Stimulated activated CD4-positive, alpha-beta T cell treated with anti-CD3 and anti-CD28 coated beads, Interleukin-4, amount 100 ng/mL, for 24 hours (primary cell): ENCODE measurements at places on chromosomes 3 and 15.

DNA sequence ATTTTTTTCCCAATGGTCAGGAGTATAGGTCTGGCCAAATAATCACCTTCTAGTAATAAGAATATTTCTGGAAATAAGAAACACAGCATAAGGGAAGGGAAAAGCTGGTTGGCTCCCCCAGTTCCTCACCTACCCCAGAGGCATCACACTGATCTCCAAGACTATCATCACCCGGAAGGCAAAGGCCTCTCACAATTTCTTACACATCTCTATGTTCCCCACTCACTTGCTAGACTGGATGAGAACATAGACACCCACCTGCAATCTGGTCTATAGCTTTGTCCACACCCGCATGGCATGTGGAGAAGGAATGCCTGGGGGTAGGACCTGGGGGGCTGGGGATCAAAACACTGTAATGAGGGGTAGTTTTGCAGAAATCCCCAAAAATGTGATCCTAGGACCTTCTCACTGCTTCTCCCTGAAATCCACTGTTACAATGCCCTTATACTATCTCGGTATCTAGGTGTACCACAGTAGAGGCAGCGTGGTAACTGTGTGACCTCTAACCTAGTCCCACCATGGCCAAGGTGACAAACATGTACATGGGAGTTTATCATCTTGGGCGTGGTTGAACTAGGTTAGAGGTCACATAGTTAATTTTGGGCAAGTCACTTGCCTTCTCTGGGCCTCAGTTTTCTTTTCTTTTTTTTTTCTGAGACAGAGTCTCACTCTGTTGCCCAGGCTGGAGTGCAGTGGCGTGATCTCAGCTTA, 29.5 kb upstream of the NRROS start:
- no peak for DNase-seq

DNA sequence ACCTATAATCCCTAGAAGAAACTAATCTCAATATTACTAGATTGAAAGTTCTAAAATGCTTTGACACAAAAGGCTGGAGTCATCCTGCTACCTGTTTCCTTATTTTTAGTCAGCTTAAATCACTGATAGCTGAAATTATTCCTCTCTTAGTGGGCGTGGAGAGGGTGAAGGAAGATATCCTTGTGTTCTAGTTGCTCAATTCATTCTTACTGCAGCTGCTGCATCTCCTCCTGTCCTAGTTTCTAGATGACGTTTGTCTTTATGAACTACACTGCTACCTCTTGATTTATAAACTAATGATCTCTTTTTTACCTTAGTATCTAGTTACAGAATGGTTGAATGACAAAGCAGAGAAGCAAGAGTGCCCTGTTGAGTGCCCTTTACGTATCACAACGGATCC, 50.7 kb downstream of the SETD5 start:
- DNase-seq, result no peak

- DNase-seq, result no peak
These were observed 8.6 kb downstream of the CHD2 start for GRCh38 chr15:92908713-92909057.

GRCh38 chr3:151933234-151933853, 59.9 kb downstream of the SUCNR1 start:
- DNase-seq, result no peak

DNA sequence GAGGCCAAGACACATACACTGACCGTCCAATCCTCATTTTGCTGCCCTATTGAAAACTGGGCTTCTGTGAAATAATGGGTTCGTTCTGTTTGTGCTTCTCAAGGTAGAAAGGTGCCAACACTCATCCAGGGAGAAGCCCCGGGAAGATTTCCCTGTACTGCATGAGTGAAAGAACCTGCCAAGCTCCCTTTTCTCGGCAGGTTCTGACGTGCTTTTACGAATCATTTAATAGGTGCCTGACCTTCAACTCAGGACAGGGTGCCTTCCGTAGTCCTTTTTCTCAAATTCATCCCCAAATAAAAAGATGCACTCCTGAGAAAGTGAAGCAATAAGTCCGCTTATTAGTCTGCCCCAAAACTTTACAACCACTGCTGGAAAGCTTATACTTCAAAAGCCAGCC, 64.2 kb downstream of the B3GNT5 start:
- DNase-seq, result no peak

DNA sequence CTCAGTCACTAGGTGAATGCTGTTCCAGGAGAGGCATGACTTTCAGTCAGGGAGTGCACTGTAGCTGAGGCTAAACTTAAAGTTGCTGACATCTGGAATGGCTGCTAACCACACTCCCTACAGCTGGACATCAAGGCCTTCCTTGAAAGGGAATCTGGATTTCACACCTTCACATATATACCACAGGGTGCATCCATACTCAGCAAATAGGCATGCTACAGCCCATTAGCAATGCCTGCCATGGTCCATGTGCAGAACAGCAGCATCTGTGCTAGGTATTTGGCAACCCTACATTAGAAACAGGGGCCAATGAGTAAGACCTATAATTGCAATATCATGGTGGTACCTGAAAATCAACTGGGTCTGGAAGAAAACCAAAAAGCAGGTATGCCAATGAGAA, 74.8 kb downstream of the SNTN start:
- no peak for DNase-seq

DNA sequence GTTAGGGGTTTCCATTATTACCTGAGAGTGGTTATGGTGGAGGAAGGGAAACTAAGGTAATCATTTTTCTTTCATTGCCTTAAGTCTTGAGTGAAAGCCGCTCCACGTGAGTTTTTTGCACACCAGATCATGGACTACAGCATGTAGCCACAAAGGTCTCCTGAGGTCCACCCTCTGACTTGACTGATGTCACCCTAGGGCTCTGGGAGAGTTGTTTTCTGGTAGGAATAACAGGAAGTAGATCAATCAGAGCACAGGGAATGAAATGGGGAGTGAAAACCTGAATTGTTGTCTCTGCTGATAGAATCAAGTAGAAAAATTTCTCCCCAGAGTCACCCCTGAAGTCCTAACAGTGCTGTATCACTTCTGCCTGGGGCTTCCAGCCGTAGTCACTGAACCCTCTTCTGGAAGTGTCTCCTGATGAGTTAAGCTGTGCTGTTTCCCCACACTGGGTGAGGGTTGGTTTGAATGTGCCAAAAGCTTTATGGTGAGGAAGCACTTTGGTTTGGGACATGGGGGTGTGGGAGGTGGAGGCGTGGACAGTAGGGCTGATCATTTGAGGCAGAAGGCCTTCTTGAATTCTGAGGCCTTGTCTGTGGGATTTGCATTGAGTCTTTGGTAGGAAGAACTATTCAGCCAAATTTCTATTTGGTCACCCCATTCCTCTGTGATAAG, 64.3 kb downstream of the SLCO3A1 start:
- no peak for DNase-seq

GRCh38 chr3:140870351-140870750, 71.3 kb upstream of the SLC25A36 start:
- no peak for DNase-seq

DNA sequence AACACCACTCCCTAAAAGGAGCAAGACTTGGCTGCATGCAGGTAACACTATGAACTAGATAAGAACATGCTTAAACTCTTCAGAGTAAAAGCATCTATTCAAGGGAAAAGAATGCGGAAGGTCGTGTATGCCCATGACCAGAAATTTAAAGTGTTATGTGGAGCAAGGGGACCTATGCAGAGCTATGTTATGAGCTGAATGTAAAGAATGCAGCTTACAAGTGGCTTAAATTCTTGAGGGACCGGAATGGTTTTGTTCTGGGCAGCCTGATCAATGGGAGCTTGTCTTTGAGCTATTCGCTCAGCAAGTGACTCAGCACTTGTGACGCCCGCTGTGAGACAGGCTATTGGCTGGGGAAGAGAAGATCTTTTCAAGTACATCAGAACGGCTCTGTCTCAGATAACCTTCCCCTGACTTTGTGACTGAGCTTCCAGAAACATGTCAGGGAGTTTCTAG, 367.5 kb upstream of the THBS1 start:
- DNase-seq, result no peak

DNA sequence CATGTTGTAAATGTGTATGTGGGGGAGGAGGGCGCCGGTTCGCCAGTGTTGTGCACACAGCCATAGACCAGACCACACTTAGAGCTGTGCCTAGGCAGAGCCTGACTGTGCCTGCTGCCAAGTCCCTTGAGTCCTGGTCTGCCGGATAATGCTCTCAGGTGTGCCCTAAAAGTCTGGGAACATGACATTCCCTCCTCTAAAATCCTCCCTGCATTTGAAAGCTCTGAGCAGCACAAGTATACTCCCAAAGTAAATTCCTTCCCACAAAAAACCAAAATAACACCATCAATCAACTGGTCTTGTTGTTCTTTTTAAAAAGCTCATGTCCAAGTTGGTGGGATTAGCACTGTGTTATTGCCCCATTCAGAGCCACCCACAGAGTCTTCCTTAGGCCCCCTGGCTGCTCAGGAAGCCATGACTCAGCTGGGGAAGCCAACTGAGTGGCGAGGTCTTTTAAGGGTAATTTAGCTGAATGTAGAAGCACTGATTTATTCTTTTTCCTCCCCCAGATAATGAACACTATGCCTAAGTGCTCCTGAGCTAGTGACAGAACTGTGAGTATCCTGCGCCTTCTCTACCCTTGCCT, 147.8 kb upstream of the MCTP2 start:
- no peak for DNase-seq

GRCh38 chr3:29398787-29399186, 117.9 kb downstream of the RBMS3 start:
- DNase-seq, result no peak

DNA sequence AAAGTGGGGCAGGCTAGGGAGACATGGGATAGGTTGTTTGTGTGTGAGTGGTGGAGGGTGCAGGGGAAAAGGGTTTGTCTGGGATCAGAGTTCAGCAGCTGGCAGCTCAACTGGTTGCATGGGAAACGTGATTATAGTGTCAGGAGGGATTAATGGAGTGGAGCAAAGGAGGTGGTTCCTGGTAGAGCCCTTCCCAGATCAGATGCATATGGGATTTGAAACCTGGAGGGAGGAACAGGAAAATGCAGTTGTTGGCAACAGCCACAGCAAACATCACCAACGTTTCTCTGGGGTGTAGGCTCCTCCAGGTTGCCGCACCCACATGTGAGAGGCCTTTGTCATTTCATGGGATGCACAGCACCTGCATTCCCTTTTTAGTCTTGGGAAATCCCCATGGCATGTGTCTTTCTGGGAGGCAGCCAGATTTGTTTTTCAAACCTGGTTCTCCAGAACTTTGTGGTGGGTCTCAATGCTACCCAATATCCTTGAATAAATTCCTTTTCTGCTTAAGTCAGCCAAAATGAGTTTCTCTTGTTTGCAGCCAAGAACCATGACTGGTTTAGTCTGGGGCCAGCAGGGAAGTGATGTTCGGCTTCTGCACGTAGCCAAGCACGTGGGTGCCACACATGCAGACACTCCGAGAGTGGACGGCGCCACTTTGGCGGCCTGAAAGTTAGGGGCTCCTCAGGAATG, 61.3 kb downstream of the BDH1 start:
- no peak for DNase-seq

DNA sequence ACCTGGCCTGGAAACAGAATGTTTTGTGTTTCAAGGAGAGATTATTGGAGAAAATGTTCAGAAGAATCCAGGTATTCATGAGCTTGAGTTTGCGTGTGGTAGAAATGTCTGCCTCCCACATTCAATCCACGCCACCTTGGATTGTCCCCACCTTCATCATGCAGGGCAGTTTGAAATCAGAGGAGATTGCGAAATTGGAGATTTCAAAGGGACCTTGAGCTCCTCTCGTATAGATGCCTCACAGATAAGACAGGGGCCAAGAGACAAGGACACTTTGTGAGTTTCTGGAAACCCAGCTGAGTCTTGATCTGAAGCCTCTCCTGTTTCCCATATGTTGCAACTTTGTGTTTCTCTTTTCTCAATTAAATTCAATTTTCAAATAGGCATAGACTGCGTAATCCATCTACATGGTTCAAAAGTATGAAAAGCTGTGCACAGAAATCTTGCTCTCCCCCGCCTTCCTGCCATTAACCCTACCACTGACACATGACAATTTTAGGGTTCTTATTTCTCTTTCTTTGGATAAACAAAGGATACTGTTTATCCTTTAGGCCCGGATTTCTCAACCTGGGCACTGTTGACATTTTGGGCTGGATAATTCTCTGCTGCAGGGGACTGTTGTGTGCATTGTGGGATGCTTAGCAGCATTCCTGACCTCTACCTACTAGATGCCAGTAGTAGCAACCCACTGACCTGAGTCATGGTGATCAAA, 53.8 kb downstream of the CMTM8 start:
- DNase-seq, result no peak

DNA sequence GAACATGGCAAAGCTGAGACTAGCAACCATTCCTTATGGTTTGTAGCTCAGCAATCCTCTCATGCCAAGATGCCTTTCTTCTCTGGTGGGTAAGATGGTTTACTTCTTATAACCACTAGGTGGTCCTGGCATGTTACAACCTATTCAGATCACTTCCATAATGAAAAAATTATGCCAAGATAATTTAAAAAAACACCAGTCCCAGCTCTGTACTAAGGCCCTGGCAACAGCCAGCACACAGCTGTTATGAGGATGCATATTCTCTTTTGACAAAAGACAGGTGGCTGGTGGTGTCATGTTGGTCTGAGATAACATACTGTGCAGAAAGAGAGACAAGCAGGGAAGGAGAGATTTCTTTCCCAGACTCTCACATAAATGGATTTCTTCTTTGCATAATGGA, 65.7 kb upstream of the FRMD4B start:
- no peak for DNase-seq

- no peak for DNase-seq
These were observed 162.3 kb downstream of the PGPEP1L start for GRCh38 chr15:98845138-98845884.

- no peak for DNase-seq
These were observed 65.7 kb upstream of the IL12A start for GRCh38 chr3:159922861-159923312.

GRCh38 chr3:120274739-120275167, 10.3 kb downstream of the GPR156 start:
- no peak for DNase-seq

DNA sequence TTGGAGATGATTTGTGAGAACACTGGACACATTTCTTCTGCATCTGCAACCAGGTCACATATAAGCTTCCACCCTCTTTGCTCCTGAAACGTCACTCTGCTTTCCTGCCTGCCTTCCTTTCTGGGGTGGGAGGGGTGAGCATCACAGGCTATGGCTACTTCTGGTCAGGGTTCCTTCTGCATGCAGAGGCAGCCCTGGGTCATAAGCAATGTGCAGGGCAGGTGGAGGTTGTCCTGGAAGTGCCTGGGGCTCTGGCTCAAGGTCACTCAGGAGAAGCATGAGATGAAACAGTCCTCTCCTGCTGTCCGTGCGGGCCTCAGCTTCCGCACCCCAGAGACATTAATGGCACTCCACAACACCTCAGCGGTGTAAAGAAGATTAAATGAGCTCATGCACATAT, 15.1 kb downstream of the SLC6A20 start:
- no peak for DNase-seq

DNA sequence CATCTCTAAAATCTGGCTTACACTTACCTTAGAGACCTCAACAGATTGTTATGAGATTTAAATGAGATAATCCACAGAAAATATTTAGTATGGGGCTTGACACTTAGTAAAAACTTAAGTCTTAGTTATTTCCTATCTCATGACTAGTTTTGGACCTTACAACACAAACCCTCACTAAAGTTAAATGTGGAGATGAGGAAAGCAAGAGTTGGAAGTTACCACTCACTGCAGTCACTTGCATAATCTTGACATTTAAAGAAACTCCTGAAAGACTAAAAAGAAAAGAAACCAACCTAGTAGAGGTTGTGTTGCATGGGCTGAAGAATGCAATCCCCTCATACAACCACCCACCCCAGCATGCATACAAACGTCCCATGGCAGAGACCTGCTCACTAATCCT, 40.1 kb downstream of the ITGB5 start:
- DNase-seq, result no peak

- DNase-seq, result no peak
These were observed 29.0 kb upstream of the SLC2A2 start for GRCh38 chr3:171055336-171056178.
